ENCODE measurements at places on chromosomes 7 and 10. TPM values are rescaled to one million over a fixed set of nuclear protein-coding genes. Genes with fewer than 3 reads are reported as not detected.

- DNase-seq, result peak; percentile 38
Observed at GRCh38 chr10:75334720-75335119, 66.8 kb downstream of the ZNF503 start.

DNA sequence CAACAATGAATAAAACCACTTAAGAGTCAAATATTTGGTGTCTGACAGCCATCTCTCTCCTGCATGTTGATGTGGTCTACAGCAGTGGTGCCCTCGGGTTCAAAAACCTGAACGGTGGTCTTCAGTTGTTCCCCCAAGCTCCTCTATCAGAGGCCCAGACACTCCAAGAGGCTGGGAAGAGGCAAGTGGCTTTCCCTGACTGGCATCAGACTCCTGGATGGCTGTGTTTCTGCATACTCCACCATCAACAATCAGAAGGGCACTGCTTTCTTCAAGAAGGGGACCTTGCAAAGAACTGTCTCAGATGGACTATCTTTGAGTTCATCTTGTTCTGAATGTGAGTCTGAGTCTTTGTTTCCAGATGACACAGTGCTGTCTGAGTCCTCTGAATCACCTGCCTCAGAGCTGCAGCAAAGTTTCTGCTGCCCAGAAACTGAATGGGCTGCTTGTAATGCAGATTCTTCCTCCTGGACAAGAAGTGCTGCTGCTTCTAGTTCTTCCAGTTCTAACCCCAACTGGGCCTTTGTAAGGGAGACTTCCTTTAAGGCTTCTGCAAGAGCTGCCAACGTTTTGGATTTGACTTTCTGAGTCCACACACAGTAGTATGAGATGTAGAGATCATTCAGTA, 5.9 kb upstream of the SGMS1 start:
- DNase-seq, result no peak

- no peak for DNase-seq
Observed at GRCh38 chr7:155725006-155725355, 80.5 kb downstream of the RBM33 start.

DNA sequence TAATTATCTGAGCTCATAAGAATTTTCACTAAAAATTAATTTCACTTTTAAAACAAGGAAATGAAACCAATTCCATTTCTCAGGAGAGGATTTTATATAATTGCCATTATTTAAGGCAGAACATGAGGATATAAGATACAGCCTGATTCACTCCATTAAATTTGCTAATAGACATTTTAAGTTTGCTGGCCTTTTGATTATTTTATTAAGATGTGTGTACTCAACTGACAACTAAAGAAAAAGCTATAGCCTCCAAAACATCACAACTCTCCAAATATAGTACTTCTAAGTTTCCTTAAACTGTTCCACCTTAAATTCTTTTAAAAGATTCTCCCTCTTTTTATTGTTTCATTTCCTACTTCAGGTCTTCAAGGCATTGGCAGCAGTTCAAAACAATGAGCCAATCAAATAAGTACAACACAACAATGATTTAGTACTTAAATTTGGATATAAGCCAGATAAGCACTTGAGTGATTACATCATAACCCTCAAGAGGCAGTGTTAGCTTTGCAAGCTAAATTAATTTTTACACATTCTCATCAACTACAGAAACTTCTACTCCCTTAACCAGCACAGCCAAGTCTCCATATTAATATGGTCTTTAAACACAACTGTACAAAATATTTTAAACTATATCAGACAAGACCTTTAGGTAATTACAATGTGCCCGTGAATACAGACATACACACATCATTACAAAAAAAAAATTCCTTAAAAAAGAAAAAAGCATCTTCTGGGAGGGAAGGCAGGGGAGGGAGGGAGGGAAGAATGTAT, 121.8 kb downstream of the KMT2C start:
- DNase-seq, result peak; percentile 75

DNA sequence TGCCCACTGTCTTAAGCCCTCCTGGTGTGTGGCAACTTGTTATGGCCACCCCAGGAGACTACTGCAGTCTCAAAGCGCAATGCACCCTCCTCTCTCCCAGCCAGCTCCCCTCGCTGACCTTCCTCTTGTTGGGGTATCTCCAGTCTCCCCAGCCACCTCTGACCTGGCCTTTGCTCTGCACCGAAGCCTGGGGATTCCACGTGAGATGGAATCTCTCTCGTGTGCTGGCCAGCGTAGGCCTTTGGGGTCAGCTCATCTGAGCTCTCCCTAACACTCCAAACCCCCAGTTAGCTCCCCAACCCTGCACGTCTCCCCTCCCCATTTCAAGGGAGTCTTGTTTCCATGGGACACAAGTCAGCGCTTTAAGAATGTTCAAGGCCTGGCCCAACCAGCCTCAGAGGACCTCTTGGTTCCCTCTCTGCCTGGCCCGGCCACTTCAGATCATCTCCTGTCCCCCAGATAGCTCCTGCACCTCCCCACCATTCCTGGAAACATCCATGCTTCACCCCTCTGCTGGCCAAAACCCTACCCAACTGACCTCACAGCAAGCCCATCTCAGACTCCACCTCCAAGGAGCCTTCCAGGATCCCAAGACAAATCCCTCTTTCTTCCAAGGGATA, 11.2 kb downstream of the ITPRIP start:
- no peak for DNase-seq

GRCh38 chr7:44568771-44569560, 4.7 kb downstream of the DDX56 start:
- no peak for DNase-seq

GRCh38 chr10:73950155-73950948, 39.4 kb downstream of the PLAU start:
- peak; percentile 68 for DNase-seq

GRCh38 chr10:98963608-98964007, 272.0 kb downstream of the HPSE2 start:
- no peak for DNase-seq

GRCh38 chr10:119493155-119493554, 49.4 kb downstream of the RGS10 start:
- no peak for DNase-seq

Gene PON1
- total RNA-seq, result 0.10 TPM

Gene UNCX
- not detected for total RNA-seq
